ENCODE measurements at places on chromosomes 6 and 20. TPM values are rescaled to one million over a fixed set of nuclear protein-coding genes. Genes with fewer than 3 reads are reported as not detected.

GRCh38 chr6:135251498-135252441, 70.7 kb downstream of the MYB start:
- DNase-seq = no peak

DNA sequence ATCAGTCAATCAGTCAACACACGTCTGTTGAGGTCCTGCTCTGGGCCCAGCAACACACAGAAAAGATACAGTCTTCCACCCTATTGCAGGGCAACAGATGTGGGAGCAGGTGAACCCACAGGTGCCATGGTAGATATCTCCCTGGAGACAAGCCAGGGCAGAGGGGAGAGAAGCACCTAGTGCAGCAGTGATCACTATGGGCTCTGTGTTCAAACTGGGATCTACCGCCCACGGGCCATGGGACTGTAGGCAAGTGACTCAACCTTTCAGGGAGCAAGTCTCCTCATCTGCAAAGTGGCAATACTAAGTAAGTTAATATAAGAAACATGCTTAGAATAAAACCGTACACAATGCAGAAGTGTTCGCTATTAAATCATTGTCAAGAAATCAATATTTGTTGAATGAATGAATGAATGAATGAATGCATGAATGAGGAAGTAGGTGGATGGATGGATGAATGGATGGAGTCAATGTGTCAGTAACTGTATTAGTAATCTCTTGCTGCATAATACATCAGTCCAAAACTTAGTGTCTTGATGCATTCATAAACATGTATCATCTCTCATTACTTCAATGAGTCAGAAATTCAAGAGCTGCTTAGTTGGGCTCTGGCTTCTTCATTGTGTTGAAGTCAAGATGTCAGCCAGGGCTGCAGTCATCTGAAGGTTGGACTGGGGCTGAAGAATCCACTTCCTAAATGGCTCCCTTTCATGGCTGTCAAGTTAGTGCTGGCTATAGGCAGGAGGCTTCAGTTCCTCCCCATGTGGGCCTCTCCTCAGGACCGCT, 31.9 kb upstream of the NFATC2 start:
- DNase-seq = no peak

- no peak for DNase-seq
These were observed 59.9 kb upstream of the SMOC2 start for GRCh38 chr6:168380956-168381605.

DNA sequence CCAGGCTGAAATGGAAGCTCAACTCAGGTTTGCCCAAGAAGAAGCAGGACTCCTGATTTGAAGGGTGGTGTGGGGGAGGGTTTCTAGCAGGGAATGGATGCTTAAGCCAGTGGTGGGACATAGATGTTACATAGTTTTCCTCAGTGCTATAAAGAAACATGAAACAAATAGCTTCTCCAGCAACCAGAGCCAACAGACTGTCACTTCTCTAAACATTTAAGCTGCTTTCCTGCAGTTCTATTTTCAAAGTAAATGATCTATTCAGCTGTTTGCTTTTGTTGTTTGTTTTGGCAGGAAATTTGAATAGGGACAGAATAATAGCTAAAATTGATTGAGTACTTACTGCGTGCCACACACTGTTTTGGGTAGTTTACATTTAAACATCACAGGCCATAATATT, 169.0 kb downstream of the UST start:
- DNase-seq = no peak

Gene REV3L
- total RNA-seq = 13.7 TPM

Gene TGIF2
- total RNA-seq = 17.0 TPM

Gene SEC23B
- total RNA-seq = 51.9 TPM

Gene POU5F1
- total RNA-seq = not detected

All from G401 (cell line).